ENCODE measurements at places on chromosomes 3 and 15. TPM values are rescaled to one million over a fixed set of nuclear protein-coding genes. Genes with fewer than 3 reads are reported as not detected.

MAGI1 gene
- 12.7 TPM for total RNA-seq

TMPRSS7 gene
- total RNA-seq: not detected

CELF6 gene
- not detected for total RNA-seq

FRMD5 gene
- total RNA-seq: 12.2 TPM

DNA sequence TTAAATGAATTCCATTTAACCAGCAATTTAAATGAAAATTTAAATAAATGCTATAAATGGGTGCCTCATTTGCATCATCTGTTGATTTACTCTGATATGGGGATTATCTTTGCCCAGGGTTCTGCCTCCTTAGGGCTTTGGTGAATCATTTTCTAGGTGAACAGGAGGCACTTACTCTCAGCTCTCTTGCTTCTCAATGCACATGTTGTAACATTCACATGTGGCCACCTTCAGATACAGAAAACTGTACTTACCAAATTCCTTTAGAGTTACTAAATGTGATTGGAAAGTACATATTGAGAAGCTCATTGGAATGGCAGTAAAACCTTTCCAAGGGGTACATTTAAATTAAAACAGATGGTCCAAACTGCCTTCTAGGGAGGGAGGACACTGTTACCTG lies 20.8 kb downstream of the GADL1 start:
- H3K27ac ChIP-seq: no peak overlapping the region
- no peaks in the 10 kb centered on the region for H3K27me3 ChIP-seq
- no peaks in the 10 kb centered on the region for H3K4me1 ChIP-seq

DNA sequence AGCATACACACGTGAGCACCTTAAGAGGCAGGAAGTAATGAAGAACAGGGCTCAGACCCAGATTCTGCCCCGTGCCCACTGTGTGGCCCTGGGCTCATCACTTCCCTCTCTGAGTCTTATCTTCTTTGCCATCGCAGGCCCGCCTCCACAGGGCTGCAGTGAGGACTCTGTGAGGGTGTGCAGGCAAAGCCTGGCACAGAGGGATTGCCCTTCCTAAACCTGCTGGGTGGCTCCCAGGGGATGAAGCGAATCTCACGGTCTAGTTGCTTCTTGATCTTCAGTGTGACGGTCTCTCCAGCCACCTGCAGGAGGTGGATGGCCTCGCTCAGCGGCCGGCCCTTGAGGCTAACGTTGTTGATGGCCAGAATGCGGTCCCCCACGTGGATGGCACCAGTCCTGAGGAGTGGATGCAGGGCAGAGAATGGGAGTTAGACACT lies 32.8 kb downstream of the GRIP2 start:
- no peak for DNase-seq
- H3K4me3 ChIP-seq: no peak overlapping the region
- H3K36me3 ChIP-seq: no peaks in the 10 kb centered on the region
- H3K27ac ChIP-seq: no peak overlapping the region
- H3K4me1 ChIP-seq: no peaks in the 10 kb centered on the region
- H3K27me3 ChIP-seq: no peaks in the 10 kb centered on the region

- H3K4me3 ChIP-seq: no peak overlapping the region
- no peaks in the 10 kb centered on the region for H3K4me1 ChIP-seq
- no peak for DNase-seq
- peaks cover 28% of the 10 kb centered on the region for H3K36me3 ChIP-seq
These were observed 18.9 kb upstream of the GOLGB1 start for GRCh38 chr3:121768452-121768851.

DNA sequence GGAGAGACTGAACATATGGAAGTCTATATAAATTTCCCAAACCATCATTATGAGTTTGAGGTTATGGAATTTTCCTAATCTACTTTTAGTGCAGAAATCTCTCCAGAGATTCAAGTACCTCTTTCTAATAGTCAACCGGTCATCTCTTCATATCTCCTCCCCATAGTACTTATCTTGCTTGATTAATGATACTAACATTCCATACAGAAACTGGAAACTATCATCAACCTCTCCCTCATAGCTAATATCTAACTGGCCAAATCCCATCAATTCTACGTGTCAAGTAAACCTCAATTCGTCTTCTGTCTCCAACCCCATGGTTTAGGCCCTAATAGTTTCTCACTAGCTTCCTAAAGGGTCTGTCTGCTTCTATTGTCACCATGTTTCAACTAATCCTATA lies 44.4 kb upstream of the VGLL3 start:
- H3K4me1 ChIP-seq: no peaks in the 10 kb centered on the region
- no peak overlapping the region for H3K27ac ChIP-seq
- no peaks in the 10 kb centered on the region for H3K36me3 ChIP-seq
- DNase-seq: no peak
- H3K4me3 ChIP-seq: no peak overlapping the region

DNA sequence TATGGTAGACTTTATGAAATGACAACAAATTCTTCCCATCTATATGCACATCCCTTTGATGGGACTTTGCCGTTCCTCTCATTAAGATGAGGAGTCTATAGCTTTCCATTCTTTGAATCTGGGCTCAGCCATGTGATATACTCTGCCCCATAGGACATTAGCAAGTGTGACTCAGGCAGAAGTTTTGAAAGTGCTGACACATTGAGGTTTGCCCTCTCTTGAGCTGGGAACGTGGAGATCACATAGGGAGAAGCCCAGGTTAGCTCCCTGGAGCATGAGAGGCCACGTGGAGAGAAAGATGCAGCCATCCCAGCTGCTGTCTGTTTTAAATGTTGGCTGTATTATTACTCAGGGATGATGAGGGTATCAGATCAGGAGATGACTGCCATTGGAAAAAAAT lies 67.7 kb upstream of the OXTR start:
- H3K4me3 ChIP-seq: no peak overlapping the region
- no peak overlapping the region for H3K27ac ChIP-seq
- H3K27me3 ChIP-seq: no peaks in the 10 kb centered on the region
- H3K36me3 ChIP-seq: no peaks in the 10 kb centered on the region
- peaks cover 10% of the 10 kb centered on the region for H3K4me1 ChIP-seq
- DNase-seq: peak; percentile 58

DNA sequence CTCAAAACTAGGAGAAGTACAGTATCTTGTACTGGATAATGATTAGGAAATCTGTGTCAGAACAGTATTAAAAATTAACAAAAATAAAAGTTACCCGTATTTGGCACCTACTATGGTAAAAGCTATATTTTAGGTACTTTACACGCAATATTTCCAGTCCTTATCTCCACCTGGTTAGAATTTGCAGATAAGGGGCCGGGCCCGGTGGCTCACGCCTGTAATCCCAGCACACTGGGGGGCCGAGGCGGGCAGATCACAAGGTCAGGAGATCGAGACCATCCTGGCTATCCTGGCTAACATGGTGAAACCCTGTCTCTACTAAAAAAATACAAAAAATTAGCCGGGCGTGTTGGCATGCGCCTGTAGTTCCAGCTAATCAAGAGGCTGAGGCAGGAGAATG lies 28.4 kb downstream of the MKRN2OS start:
- DNase-seq: no peak
- peaks cover 22% of the 10 kb centered on the region for H3K36me3 ChIP-seq
- H3K4me3 ChIP-seq: no peak overlapping the region
- no peak overlapping the region for H3K27ac ChIP-seq

- no peak overlapping the region for H3K4me3 ChIP-seq
- 0 out of 2 replicates have a peak, but pooled peaks cover 3% of the 10 kb centered on the region for H3K27me3 ChIP-seq
- no peak overlapping the region for H3K27ac ChIP-seq
- H3K36me3 ChIP-seq: no peaks in the 10 kb centered on the region
- no peaks in the 10 kb centered on the region for H3K4me1 ChIP-seq
These were observed 290.7 kb upstream of the MDFIC2 start for GRCh38 chr3:70603103-70603502.

GRCh38 chr3:4720316-4721075 lies 227.3 kb downstream of the ITPR1 start:
- no peak overlapping the region for H3K4me3 ChIP-seq
- H3K27ac ChIP-seq: 0 out of 2 replicates have a peak overlapping the region, but pooled peaks have one; percentile 4
- no peaks in the 10 kb centered on the region for H3K36me3 ChIP-seq
- H3K4me1 ChIP-seq: peaks cover 36% of the 10 kb centered on the region
- DNase-seq: peak; percentile 76
- H3K27me3 ChIP-seq: no peaks in the 10 kb centered on the region

DNA sequence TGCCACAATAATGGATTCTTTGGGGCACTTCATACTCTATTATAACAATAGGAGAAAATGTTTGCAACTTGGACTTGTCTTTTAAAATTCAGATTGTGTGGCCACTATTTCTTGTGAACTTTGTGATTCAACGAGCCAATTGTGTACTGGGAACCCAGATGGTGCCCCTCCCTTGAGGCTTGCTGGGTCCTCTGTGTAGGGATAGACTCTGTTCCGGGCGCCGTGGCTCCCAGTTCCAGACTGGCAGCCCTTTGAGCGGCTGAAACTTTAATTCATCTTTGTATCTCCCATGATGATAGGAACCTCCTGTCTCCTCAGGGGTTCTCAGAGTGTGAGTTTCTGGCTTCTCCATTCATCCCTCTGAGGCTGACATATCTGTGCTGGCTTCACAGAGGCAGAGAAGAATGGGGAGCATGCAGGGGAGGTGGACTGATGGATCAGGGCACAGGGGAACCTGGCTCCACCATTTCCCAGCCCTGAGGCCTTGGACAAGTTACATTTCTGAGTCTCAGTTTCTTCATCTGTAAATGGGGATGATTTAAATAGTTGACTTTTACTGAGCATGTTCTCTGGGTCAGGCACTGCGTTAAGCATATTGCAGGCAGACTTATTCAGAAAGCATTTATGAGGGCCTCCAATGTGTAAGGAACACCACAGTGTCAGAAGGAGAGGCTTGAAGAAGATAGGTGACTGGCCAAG lies 15.2 kb upstream of the ANKDD1A start:
- DNase-seq: no peak
- H3K27me3 ChIP-seq: no peaks in the 10 kb centered on the region

- DNase-seq: no peak
- H3K27ac ChIP-seq: no peak overlapping the region
- H3K27me3 ChIP-seq: no peaks in the 10 kb centered on the region
- no peaks in the 10 kb centered on the region for H3K4me1 ChIP-seq
These were observed 31.1 kb downstream of the ADAMTS17 start for GRCh38 chr15:100310513-100311153.

- H3K36me3 ChIP-seq: no peaks in the 10 kb centered on the region
- no peaks in the 10 kb centered on the region for H3K4me1 ChIP-seq
- H3K4me3 ChIP-seq: no peak overlapping the region
- no peak for DNase-seq
- no peaks in the 10 kb centered on the region for H3K27me3 ChIP-seq
These were observed 13.0 kb upstream of the SLC28A1 start for GRCh38 chr15:84871428-84871985.

DNA sequence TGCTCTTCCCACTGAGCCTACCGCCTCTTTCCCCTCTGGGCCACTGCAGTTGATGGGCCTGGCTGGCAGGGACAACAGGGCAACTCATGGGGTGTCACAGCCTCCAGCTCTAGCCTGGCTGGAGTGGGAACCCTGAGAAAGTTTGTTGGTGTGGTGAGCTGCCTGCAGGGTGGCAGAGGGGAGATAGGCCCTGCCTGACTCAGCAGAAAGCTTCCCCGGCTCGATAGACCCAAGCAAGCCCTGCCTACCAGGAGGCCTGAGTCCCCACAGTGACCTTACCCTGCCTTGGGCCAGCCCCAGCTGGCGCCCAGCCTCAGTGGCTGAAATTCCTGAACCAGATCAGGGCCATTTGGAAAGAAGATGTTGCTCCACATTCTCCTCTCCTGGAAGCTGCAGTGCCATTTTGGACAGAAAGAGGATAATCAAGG lies 29.4 kb downstream of the ABTB1 start:
- no peak for DNase-seq
- H3K4me1 ChIP-seq: peaks cover 28% of the 10 kb centered on the region
- H3K36me3 ChIP-seq: no peaks in the 10 kb centered on the region
- H3K27ac ChIP-seq: no peak overlapping the region
- no peaks in the 10 kb centered on the region for H3K27me3 ChIP-seq
- no peak overlapping the region for H3K4me3 ChIP-seq

- no peak overlapping the region for H3K4me3 ChIP-seq
- no peaks in the 10 kb centered on the region for H3K4me1 ChIP-seq
- no peaks in the 10 kb centered on the region for H3K27me3 ChIP-seq
- no peak for DNase-seq
These were observed 769.8 kb upstream of the NECTIN3 start for GRCh38 chr3:110301781-110302180.

GRCh38 chr3:48240000-48240963 lies 622 bp upstream of the ZNF589 start:
- no peaks in the 10 kb centered on the region for H3K27me3 ChIP-seq
- peaks cover 8% of the 10 kb centered on the region for H3K4me1 ChIP-seq
- peak overlapping the region; percentile 97 for H3K4me3 ChIP-seq
- H3K36me3 ChIP-seq: no peaks in the 10 kb centered on the region
- DNase-seq: no peak
- H3K27ac ChIP-seq: no peak overlapping the region

DNA sequence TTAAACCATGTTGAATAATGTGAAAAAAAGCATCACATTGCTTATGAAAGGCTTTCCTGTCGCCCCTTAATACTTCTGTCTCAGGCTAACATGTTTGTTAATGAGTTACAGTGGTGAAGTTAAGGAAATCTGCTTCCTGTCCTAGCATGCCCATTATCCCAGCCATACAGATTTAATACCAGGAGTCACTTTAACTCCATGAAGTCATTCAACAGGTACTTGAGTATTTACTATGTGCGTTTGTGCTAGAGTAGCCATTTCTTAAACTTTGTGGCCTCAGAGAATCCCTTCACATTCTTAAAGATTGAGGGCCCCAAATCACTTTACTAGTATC lies 10.1 kb upstream of the SETD5 start:
- no peaks in the 10 kb centered on the region for H3K4me1 ChIP-seq
- no peaks in the 10 kb centered on the region for H3K27me3 ChIP-seq
- H3K4me3 ChIP-seq: no peak overlapping the region
- H3K36me3 ChIP-seq: peaks cover 87% of the 10 kb centered on the region
- no peak overlapping the region for H3K27ac ChIP-seq

DNA sequence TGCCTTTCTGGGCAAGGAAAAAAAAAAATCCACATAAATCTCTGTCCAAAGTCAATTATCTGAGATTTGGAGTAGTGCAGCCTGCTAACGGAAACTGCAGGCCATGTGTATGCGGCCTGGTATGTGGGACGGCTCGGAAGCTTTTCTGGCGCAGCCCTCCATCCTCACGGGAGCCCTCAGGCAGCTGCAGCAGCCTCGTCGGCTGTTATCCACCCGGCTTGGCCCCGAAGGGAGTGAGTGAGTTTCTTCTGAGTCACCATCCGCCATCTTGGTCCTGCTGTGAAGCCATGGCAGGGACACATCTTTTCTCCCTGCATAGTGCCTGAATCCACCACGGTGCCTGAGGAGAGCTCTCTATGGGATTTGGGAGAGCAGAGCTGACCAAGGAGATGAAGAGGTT lies 62.8 kb downstream of the POLR2M start:
- no peak overlapping the region for H3K4me3 ChIP-seq
- H3K27ac ChIP-seq: no peak overlapping the region
- 0 out of 2 replicates have a peak, but pooled peaks cover 4% of the 10 kb centered on the region for H3K4me1 ChIP-seq
- H3K36me3 ChIP-seq: no peaks in the 10 kb centered on the region

- peaks cover 23% of the 10 kb centered on the region for H3K36me3 ChIP-seq
- peaks cover 46% of the 10 kb centered on the region for H3K4me1 ChIP-seq
- no peak overlapping the region for H3K27ac ChIP-seq
- no peak for DNase-seq
- H3K27me3 ChIP-seq: no peaks in the 10 kb centered on the region
These were observed 27.6 kb upstream of the UTS2B start for GRCh38 chr3:191357909-191358308.

GRCh38 chr3:183266454-183266853 lies 13.4 kb downstream of the B3GNT5 start:
- peak overlapping the region; percentile 51 for H3K4me3 ChIP-seq
- no peaks in the 10 kb centered on the region for H3K27me3 ChIP-seq
- no peak for DNase-seq
- H3K27ac ChIP-seq: peak overlapping the region; percentile 91
- H3K4me1 ChIP-seq: peaks cover 79% of the 10 kb centered on the region
- H3K36me3 ChIP-seq: peaks cover 22% of the 10 kb centered on the region
